ENCODE measurements at places on chromosomes 4 and X.

GRCh38 chr4:184383497-184384055, 90.8 kb downstream of the IRF2 start:
- DNase-seq: no peak

DNA sequence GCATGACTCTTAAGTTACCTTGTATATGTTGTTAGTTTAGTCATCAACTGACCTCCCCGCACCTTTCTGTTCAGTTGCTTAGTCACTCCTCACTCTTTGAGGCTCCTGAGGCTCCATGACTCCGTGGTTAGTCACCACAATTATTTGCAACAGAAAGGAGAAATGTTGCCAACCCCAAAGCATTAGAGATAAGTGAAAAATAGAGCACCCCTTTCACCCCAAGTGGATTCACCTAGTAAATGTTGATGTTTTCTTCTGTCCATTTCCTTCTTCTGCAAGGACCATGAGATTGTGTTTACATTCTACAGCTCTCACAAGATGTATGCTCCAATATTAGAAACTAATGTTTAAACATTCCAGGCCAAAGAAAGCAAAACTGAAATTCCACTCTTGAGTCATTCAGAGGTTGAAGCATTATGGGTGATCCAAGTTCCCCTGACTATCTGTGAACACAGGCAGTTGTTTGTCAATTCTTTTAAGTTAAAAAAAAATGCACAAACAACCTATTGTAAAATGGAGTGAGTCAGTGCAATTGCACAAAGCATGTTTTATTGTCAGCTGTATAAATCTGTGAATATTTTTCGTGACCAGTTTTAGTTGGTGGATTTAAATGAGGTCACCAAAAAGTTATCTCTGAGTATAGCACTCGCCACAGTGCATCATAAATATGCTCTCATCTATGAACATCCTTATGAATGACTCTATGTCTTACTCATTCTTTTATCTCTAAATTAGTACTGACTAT, 552.4 kb upstream of the MAGEB2 start:
- DNase-seq: peak; percentile 78

DNA sequence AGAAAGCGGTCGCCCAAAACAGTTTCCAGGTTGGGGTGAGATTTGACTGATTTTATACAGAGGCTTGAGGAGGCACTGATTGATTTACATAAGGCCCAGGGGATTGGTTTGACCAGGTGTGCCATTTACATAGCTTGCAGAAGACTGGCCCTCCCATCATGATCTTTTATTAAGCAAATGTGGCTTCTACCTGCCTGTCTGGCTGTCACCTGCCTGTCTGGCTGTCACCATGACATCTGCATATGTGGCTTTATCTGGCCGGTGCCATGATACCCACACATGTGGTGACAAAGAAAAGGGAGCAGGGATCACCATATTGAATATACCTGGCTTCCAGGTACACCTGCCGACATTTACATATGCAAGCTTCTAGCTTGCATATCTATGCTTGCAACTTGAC, 17.0 kb upstream of the CDS1 start:
- no peak for DNase-seq

GRCh38 chrX:69552512-69552911, 48.4 kb downstream of the NALF2 start:
- DNase-seq: no peak

DNA sequence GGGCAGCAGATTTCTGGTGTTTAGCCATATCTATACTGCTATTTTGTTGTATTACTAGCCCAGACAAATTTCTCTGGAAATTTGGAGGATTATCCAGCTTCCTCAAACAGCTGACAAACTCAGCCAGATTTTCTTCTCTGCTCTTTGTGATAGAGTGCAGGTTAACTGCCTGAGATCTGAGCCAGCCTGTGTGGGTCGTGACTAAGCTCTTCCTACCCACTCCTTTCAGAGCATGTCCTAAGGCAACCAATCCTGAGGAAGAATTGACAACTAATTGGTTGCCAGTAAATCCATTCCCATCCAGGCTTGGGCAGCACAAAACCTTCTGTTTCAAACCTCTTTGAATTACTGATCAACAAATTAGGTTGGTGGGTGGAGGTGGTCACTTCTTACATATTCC, 2.5 kb upstream of the GABRA2 start:
- peak; percentile 75 for DNase-seq

- no peak for DNase-seq
These were observed 91.8 kb upstream of the HPRT1 start for GRCh38 chrX:134368126-134368525.

- no peak for DNase-seq
These were observed 1035.6 kb downstream of the PCDH7 start for GRCh38 chr4:31755751-31756150.

DNA sequence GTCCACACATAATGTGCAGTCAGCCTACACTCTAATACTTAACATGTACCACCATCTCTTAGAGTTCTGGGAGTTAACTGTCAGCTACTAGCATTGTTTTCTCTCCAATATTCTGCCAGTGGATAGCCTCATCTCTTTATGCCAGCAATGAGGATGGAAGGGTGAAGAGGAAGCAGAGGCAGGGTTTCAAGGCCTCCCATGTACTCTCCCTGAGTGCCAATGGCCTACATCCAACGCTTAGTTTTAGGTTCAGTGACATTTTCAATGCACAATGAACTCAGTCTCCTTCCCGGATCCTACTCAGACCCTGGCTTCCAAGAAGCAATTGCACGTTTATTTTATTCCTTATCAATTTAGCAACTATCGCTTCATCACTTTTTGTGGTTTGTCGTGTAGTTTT, 686.1 kb downstream of the DMD start:
- no peak for DNase-seq

GRCh38 chr4:70559924-70560323, 32.1 kb upstream of the AMBN start:
- DNase-seq: no peak

- no peak for DNase-seq
These were observed 60.4 kb upstream of the HPF1 start for GRCh38 chr4:169818063-169818679.

GRCh38 chr4:71255976-71256375, 82.8 kb upstream of the SLC4A4 start:
- DNase-seq: no peak

DNA sequence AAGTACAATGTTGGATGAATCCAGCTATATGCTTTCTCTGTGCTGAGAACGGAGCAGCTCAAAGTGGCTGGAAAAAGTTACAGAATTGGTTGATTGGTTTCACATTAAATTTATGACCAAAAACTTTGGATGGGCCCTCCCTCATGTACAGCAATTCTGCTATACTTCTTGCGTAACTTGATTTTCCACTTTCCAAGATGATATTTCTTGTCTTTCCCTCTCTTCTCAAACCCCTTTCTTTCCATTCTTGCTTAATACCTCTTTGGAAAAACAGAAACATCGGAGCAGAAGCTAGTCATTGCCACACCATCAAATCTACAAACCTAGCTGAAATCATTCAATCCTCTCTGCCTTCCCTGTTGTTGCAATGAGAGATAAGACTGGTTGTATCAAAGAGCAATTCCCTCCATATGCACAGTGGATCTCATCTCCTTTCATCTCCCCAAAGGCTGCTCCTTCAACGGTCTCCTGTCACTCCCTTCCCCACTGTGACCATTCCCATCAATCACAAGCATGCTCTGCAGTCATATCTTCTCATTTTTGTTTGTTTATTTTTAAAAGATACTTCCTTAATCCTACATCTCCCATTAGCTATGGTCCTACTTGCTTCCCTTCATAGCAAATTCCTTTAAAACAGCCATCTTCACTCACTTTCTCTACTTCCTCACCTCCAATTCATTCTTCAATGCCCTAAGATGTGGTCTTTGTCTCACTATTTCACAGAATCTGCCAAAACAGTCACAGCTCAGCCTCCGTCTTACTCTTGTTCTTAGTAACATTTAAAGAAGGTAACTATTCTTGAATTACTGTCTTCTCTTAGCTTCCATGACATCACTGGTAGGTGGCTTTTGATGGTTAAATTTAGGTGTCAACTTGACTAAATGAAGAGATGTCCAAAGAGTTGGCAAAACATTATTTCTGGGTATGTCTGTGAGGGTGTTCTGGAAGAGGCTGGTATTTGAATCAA, 145.5 kb downstream of the FAM13A start:
- DNase-seq: no peak

DNA sequence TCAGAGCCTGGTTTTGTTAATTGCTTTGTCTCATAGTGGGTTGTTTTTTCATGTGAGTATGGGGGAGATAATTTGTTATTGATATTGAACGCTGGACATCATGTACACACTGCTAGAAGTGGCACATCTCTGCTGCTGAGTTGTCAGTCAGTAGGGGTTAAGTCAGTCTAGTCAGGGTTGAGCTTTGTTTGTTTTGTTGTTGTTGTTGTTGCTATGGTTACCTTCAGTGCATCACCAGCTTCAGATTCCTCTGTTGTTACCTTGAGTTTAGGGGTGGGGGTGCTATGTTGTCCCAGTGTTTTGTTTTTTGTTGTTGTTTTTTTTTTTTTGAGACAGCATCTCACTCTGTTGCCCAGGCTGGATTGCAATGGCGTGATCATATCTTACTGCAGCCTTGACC, 9.9 kb downstream of the YIPF6 start:
- DNase-seq: no peak

DNA sequence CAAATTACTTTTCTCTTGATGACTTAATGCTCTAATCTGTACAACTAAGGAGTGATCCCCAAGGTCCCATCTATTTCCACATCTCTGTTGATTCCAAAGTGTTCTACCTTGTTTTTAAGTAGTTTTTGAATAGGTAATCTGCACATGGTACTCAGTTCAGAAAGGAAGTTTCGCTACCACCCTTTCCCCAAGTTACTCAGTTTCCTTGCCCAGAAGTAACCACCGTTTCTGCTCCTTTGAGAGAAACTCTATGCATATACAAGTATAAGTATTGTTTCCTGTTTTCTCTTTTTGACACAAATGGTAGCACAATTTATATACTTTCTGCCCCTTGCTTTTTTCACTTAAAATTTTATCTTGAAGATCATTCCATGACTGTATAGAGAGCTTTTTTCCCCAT, 18.1 kb downstream of the TMEM154 start:
- DNase-seq: no peak

DNA sequence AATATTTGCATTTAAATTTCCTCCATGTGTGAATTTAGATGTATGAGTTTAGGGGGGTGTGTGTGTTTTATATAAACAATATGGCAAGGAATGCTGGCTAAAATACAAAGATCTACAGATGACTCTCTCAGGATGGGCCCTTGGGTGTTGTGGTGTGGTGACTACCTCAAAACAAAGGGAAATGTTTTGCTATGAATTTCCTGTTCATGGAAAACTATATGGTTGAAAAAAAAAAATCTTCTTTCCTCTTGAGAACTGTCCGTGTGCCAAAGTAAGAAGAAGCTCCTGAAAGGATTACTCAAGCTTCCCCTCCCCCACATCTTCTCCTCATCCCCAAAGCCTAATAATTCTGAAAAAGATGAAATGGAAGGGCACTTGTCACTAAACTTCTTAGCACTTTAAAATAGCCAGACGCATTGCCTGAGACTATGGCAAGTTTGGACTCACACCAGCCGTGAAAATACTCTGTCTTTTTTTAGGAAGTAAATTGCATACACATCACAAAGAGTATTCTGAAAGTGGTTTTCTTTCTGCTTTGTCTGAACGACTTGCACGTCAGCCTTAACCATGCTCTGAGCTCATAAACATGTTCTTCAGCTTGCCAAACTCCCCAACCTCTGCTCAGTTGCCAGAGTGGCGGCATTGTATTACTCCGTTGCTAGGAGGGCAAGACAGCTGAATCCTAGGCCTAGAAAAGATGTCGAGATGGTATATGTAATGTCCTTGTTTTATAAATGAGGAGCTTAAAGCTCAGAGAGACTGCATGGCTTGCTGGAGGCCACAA, 250.4 kb upstream of the JADE1 start:
- DNase-seq: no peak

DNA sequence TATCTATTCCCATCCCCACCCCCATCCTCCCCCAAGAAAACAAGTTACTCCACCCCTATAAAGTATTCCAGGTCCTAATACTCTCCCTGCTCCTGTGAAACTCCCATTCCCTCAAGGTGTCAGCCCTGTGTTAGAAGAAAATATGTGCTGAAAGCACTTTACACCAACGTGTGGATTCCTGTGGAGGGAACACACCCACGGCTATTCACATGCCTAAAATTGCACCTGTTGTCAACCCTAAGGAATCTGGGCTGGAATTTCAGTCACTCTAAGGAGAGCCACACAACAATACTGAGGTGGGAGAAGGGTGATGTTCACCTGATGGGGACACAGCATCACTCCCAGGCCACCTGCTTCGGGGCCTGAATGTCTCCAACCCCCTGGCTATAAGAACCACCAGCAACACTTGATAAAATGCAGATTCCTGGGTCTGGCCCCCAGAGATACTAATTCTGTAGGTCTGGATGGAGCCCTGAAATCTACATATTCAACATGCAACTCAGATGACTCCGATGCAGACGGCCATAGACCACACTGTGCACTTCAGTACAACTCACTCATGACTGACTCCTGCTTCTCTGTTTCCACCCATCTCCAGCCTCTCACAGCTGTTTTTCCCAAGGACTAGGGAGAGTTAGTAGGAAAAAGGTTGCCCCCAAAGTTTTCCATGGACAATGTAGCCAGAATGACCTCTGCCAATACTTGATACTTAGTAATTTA, 15.8 kb downstream of the SCD5 start:
- DNase-seq: peak; percentile 77

DNA sequence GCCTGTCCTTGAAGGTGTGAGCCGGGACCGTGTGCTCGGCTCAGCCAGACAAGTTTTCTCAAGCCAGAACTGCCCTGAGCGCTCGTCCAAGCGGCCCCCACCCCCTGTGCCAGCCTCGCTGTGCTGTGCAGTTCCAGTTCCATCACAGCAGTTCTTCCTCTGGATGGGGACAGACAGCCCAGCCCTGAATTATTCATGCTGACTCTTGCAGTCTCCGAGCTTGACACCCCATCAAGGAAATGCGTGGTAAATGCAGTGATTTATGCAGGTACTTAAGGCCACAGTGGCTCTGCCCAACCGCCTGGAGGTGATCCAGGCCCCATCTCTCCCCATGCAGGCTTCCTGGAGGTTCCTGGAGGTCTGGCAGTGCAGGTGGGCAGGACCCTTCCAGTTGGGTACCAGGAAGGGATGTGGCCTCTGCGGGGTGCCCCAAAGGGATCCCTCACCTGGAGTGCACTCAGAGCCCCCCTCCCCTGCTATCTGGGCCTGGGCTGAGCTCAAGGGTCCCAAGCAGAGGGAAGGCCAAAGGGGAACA, 44.8 kb upstream of the HMX1 start:
- DNase-seq: peak; percentile 47

- DNase-seq: no peak
These were observed 17.8 kb upstream of the PAGE2B start for GRCh38 chrX:55056820-55057674.

- no peak for DNase-seq
These were observed 100.7 kb upstream of the AMOT start for GRCh38 chrX:112941209-112941837.

GRCh38 chr4:54065282-54066087, 1.1 kb upstream of the CHIC2 start:
- no peak for DNase-seq

- DNase-seq: no peak
These were observed 333.0 kb downstream of the DCHS2 start for GRCh38 chr4:154158361-154159155.

DNA sequence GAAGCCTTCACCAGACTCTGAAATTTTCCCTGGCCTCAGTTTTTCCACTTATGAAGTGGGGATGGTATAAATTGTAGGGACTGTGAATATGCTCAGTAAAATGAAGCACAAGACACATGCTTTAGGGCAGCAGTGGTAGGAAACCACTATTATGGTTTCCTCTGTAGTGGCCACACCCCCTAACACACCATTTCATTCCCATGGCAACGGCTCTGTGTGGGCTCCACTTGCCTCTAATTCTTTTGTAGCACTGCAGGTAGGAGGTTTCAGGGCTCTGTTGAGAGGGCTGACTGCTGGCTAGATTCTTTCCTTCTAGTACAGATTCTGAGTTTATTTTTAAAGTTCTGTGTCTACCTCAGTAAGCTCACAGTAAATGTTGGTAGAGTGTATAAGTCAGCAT, 3.5 kb upstream of the VMA21 start:
- no peak for DNase-seq

Measured in islet precursor cell (in vitro differentiated cells).